SK-MEL-5 (cell line): ENCODE measurements at places on chromosomes 7 and 10.
A peak's percentile ranks its signal among the peaks of the same experiment; 100 is the strongest.

DNA sequence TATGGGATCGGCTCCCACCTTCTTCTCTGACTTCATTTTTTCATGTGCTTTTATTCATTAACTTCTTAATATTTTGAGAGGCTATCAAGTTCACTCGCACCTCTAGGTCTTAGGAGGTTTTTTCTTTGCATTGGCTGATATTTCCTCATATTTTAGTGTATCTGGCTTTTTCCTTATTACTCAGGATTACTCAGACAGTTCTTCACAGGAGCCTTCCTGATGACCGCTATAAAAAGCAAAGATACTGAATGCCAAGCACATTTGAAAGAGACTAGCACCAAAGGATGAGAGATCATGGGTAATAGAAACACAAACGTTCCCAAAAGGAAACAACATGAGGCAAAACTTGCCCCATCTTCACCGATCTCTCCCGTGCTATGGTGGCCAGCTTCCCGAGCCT, 409.2 kb upstream of the KLF6 start:
- no peak for DNase-seq

DNA sequence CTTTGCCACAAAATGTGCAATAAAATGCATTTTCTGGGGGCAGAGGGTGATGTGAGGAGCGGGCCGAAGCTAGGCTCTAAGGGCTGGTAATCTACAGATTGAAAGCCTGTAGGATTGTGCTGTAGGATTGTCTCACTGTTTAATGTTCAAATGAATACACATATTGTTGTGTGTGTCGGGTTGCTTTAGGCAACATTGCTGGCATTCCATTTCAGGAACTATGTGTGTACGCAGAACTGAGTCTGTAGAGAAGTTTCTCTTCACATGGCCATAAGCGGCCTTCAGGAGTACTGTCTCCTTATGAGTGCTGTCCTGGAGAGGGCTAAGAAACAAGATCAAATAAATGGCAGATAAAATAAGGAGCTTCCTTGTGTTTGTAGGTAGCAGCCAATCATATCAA, 540.2 kb downstream of the GATA3 start:
- peak; percentile 66 for DNase-seq

- DNase-seq, result no peak
Observed at GRCh38 chr7:27759491-27759890, 19.5 kb downstream of the TAX1BP1 start.

- no peak for DNase-seq
Observed at GRCh38 chr7:37341033-37341630, 107.5 kb downstream of the ELMO1 start.

DNA sequence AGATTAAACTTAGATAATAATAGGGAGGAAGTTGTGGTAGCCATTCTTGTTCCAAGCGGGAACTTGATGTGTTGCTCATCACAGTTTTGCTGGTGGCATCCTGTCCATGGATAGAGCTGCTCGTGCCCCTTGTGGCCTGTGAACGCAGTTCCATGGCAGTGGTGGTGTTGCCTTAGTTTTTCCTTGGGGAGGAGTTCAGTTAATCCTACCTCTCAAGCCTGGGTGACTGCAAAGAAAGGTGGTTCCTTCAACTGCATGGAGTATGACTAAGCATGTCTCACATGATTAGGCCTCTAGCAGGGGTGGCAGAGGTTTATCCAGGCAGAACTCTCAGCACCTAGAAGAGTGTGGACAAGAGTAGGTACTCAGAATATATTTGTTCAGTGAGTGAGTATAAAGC, 99.7 kb downstream of the MAPK8 start:
- no peak for DNase-seq

DNA sequence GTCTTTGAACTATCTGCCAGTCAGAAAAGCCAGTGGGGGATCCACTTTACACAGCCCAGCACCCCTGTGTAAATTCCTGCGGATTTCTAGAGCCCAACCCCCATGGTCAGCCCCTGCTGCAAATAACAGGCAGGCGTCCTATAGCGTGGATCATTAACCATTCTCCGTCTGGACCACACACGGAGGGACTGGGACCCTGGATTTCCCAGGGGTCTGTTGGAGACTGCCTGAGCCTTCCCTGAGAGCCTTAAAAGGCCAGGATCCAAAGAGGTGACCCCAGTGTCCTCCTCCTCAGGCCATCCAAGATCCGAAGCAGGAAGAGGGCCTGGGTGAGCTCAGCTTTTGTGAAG, 11.2 kb upstream of the GRID1 start:
- no peak for DNase-seq

DNA sequence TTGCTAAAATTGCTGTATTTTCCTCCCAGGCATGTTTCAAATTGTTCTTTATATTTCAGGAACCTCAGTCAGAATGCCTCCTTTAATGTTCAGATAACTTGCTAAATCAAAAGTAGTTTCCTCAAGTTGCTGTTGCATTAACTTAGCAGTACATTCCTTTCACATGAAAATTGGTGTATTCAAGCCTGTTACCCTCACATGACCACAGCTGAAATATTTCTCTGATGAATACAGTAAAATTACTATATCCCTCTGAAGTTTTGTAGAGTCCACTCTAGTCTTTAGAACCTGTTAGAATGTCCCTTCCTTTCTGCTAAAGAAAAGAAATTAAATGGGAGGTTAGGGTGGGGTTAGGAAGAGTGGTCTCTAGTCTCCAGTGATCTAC, 24.5 kb upstream of the C1GALT1 start:
- no peak for DNase-seq

- no peak for DNase-seq
Observed at GRCh38 chr10:18332484-18332883, 192.3 kb downstream of the CACNB2 start.

GRCh38 chr7:151423226-151423625, 13.4 kb upstream of the WDR86 start:
- DNase-seq, result no peak

DNA sequence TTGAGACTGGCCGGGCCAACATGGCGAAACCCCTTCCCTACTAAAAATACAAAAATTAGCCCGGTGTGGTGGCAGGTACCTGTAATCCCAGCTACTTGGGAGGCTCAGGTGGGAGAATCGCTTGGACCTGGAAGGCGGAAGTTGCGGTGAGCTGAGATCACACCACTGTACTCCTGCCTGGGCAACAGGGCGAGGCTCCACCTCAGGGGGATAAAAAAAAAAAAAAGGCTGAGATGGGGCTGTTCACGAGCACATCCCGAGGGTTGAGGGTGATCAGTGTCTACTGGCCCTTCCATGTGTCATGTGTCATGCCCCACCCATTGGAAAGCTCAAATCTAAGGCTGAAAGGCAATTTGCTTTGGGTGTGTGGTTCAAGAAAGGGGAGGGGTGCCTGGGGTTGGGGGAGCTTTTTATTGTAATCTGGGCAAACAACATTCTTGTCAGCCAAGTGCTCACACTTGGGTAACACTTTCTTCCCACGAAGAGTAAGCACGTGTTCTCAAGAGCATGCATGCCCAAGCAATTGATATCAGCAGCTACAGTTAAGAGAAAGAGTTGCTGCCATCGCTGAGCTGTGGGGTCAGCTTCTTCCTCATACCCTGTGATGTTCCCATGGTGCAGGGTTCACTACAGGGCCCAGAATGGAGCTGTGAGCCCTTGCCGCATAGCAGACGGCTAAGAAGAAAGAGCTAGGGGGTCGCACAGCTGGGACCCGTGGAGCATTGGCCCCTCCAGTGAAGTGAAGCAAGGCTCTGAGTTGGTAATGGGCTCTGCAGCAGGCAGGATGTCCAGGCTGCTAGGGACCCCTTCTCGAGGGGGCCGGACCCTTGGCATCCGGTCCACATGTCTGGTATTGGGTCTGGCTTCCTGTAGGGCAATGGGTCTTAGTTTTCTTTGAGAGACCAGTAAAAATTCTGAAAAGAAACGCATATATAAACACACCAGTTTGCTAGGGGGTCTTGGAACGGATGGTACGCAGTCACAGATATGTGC, 9.9 kb upstream of the ACSL5 start:
- no peak for DNase-seq

DNA sequence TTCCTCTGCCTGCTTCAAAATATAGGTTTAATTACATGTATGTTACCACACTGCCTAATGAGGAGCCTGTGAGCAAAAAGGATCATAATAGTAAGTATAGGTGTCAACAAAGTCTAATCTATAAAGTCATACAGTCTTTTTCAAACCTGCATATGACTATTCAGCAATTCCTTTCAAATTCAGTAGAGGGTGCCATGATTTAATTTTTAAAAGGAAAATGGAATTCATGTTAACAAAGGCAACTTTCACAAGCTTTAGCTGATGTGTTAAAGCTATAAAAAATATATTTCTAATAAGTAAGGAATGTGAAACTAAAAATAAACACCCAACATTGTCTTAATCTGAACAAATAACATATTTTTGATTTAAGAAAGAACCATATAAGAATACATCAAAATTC, 52.1 kb downstream of the MPP7 start:
- DNase-seq, result peak; percentile 36

GRCh38 chr7:44218418-44219201, 17.8 kb downstream of the YKT6 start:
- DNase-seq, result no peak

- no peak for DNase-seq
Observed at GRCh38 chr7:5217851-5218331, 27.9 kb downstream of the WIPI2 start.

- no peak for DNase-seq
Observed at GRCh38 chr7:144830811-144831210, 5.0 kb downstream of the TPK1 start.

GRCh38 chr10:85862771-85863170, 503.8 kb downstream of the GRID1 start:
- DNase-seq, result no peak

- DNase-seq, result peak; percentile 54
Observed at GRCh38 chr7:2242541-2243429, 759 bp downstream of the NUDT1 start.

DNA sequence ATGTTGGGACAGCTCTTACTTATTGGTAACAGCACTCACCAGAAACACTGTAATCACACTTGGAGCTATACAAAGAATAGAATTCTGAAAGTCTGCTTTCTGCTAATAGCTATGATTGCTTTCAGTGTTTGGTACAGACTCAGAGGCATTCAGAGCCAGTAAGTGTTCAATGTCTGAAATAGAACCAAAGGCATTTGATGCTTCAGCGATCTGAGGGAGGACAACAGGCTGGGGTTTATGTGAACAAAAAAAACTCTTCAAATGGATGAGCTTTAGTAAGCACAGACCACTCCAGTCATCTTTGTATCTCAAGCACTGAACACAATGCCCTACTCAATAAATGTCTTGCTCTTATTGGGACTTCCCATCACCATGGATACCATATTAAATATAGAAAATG, 322.8 kb upstream of the GRM3 start:
- no peak for DNase-seq

GRCh38 chr10:58320351-58321049, 14.3 kb upstream of the UBE2D1 start:
- DNase-seq, result peak; percentile 91

DNA sequence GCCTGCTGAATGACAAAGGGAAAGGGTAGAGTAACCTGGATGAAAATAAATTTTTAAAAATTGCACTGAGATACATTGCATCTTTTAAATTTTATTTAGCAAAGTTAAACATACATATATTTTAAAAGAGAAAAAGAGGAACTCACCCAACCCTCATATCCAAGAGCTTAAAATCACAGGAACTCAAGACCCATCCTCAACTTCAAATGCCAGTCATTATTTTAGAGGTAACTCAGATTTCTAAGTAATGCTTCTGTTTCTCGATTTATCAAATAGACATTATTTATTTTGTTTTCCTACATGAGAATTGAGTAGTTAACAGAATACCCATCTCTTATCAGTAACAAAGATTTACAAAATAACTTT, 32.4 kb upstream of the KMT2E start:
- no peak for DNase-seq

GRCh38 chr10:24720096-24720495, 3.6 kb downstream of the ARHGAP21 start:
- no peak for DNase-seq

DNA sequence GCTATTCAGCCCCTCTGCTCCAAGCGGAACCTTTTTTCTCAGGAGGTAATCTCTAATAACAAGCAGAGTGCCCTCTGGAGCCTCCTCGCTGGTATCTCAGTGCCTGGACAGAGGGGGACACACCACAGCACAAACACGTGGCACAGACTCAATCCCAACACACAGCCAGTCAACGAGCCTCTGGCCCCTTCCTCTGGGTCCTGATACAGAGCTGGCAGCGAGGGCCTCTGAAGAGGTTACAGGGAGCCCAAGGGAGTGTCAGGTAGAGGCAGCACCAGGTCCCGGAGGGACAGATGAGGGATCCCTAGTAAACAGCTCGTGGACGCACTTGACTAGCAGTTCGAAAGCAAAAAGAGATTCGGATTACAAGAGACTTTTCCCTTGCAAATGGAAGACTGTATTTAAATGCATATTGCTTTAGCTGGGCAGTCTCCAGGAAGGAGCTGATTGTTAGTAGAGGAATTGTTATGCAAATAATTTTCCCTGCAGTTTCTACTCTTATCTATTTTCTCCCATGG, 14.1 kb downstream of the CXCL12 start:
- DNase-seq, result no peak

- peak; percentile 29 for DNase-seq
Observed at GRCh38 chr10:100340948-100341847, 5.8 kb upstream of the SCD start.

DNA sequence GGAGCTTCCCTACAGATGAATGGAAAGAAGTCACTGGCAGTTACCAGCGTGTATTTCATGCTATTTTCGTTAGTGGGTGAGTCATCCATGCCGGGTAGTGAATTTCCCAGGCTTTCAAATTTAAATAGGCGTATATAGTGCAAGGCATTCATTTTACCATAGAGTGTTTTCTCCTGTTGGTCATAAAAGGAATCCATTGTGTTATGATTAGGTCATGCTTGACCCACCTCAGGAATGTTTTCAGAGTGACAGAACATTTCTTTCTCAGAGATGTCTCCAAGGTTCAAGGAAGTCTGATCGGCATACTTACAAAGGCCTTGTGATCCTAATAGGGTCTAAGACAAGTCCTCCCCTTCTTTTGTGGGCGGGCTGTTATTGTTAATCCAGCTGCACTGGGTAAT, 110.7 kb downstream of the AKR1D1 start:
- DNase-seq, result peak; percentile 99

GRCh38 chr7:108226816-108227299, 96.7 kb upstream of the LAMB4 start:
- DNase-seq, result no peak

GRCh38 chr7:4834601-4835397, 27.0 kb downstream of the PAPOLB start:
- no peak for DNase-seq

DNA sequence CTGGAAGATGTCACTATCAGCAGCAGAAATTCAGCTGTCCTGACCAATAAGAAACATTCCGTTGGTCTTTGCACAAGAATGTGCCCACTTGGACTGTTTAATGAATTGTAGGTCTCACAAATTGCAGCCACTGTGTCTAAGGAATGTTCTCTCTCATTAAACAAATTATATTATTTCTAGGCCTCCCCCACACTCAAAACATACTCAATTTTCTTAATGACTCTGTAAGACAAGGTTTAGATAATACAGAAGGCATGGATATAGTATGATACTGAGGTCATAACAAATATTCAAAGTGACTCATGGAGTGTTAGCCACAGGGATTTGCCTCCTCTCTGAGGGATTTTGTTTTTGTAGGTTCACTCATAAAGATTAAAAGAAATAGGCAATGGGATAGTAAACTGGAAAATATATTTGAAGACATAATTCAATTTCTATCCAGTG, 197.5 kb downstream of the PTN start:
- DNase-seq, result no peak
